ENCODE measurements at places on chromosomes 3 and 15.

GRCh38 chr15:63502137-63502766 lies 2.1 kb upstream of the USP3 start:
- no peak for DNase-seq

GRCh38 chr3:150494411-150494977 lies 51.8 kb downstream of the SERP1 start:
- no peak for DNase-seq

- DNase-seq: no peak
These were observed 67.2 kb downstream of the UMPS start for GRCh38 chr3:124797426-124797945.

DNA sequence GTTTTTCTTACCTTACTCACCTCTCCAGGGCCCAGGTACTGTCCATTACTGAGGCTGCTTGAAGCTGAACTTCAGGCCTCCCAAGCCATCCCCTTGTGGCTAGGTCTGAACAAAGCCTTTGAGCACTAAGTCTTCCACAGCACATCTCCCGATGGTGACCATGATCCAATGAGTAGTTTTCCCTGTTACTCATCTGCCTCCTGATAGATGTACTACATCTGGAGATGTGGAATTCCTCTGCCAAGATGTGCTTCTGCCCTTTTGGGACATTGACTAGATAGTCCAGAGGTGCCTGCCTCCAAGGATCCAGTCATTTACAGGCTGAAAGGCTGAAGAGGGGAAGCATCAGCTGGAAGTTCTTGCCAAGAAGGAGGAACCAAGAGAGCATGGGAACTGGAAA lies 28.9 kb upstream of the SLC35G2 start:
- DNase-seq: no peak

GRCh38 chr15:88106074-88106473 lies 150.5 kb downstream of the NTRK3 start:
- DNase-seq: no peak

- no peak for DNase-seq
These were observed 6.4 kb downstream of the C3orf52 start for GRCh38 chr3:112092496-112093179.

- no peak for DNase-seq
These were observed 43.6 kb upstream of the COL6A6 start for GRCh38 chr3:130473416-130473815.

GRCh38 chr3:51280176-51280575 lies 104.9 kb upstream of the MANF start:
- DNase-seq: no peak

GRCh38 chr3:168877899-168878298 lies 782.2 kb upstream of the GOLIM4 start:
- DNase-seq: no peak

- no peak for DNase-seq
These were observed 34.2 kb downstream of the APBA2 start for GRCh38 chr15:28919679-28920655.

DNA sequence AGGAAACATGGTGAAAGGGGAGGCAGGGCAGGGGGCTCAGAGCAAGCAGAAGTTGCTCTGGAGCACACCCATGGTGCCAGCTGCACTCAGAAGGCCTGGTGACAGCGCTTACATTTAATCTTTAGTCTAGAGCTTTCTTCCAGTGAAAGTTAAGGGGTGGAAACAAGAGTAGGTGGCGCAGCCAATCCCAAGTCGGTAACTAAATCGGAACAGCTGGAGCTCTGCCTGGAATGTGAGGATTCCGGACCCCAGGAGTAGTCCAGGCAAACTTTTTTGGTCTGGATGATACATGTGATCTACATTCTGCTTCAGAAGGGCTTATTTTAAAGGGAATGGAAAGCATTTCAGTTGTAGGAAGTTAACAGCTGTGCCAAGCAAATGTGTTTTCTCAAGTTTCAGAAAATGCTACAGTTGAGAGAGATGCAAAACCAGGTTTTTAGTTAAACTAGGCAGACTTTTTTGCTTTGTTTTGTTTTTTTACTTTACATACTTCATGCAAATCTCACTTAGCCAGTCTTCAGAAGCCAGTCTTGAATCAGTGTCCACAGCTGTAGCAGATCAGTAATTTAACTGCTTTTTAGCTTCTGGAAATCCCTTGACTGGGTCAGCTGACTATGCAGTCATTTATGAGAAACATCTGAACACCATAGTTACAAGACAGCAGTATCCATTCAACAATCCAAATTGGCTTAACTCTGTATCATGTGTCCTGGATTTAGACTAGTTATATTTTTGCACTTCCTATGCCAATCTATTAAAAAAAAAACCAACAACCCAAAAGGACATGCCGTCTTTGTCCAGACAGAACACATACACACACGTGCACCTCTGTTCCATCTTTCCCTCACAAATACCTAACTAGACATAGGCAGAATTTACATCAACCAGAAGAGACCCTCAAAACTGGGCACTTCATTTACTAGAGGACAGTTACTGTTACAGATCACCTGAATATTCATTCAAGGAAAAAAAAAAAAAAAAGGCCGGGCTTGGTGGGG lies 33.2 kb downstream of the ZNF106 start:
- no peak for DNase-seq

DNA sequence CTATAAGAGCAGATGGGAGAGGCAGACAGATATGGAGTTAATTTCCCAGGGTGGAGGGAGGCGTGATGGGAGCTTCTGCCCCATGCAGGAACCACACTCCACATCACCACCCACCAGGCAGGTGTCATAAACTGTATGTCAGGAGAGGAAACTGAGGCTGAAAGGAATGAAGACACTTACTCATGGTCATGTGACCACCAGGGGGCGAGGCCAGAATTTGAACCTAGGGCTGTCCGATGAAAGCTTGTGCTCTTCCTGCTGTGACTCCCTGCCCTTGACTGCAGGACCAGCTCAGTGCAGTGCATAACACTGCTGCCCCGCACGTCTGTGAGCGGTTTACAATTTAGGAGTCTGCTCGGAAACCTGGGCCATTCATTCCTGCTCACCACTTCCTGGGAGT lies 28.8 kb downstream of the NUP210 start:
- peak; percentile 10 for DNase-seq

DNA sequence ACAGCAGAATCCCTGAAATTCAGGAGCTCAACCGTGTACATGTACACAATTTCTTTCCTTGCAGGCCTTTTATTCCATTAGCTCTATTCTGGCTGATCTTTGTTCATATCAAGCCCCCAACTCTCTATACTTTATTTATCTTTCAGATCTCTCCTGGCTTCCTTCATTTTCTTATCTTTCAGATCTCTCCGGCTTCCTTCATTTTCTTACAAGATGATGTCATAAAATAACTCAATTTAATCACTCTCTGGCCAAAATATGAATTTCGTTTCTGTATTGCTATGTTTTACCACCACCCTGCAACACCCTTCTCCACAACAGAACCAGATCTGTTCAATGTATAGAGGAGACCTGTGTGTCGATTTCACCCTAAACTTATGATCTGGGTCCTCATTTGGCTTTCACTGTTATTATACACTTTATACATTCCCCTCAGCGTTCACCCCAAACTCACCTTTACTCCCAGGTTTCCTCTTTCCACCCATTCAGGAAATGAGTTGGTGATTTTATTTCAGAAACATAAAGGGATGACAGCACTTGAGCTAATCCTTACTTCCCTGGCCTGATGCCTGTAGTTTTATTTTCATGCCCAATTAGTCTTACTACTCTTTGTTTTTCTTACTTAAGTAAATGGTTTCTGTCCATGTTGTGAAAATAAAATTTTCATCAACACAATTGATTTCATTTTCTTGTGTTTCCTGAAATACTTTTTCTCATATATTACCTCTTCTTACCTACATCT lies 195.5 kb downstream of the BCHE start:
- no peak for DNase-seq

DNA sequence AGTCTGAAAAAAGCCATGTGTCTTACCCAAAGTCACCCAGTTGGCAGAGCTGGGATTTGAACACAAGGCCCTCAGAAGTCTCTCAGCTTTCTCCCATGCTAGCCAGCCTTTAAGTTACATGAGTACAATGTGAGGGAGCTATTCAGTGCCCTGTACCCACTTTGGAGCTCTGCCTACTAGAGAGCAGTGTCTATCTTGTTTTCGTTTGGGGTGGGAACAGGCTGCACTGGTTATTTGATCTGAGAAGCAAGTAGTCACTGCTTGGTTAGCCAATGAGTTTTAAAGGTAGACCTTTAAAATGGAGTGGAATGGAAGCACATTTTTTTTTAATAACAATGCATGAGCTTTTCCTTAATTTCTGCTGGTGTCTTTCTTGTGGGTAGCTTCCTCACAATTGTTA lies 231.1 kb upstream of the BHLHE40 start:
- DNase-seq: no peak

DNA sequence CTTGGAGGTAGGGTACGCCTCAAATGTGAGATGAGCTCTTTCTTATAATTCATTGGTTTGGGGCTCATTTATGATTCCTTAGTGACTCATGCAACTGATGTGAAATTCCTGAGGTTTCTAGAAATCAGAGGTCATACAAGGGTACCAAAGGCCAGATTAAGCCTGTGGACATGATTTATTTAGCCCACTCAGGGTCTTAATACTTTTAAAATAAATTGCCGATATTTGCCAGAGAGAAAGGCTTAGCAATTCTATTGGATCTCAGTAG lies 289.0 kb downstream of the NEK10 start:
- DNase-seq: no peak

DNA sequence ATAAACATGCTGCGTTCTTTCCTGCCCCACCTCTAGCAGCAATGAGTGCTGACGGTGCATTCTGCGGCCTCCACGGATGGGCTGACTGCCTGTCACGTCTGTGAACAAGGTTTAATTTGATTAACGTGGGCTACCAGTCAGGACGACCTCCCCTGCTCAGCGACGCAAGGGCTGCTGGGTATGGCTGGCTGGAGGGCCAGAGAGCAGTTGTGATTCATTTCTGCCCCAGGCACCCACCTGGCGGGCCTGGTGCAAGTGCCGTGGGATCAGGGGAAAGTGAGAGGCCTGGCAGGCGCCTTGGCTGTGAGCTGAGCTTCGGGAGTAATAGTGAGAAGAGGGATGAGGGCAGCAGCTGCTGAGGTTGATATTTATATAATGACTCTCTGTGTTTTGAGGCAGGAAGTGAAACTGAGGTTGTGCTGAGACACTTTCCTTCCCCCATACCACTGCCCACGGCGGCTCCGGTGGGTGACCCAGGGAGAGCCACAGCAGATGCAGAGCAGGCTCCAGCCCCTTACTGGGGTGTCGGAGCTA lies 190.4 kb upstream of the BCL6 start:
- no peak for DNase-seq

- no peak for DNase-seq
These were observed 176.5 kb downstream of the MBNL1 start for GRCh38 chr3:152445212-152445611.

DNA sequence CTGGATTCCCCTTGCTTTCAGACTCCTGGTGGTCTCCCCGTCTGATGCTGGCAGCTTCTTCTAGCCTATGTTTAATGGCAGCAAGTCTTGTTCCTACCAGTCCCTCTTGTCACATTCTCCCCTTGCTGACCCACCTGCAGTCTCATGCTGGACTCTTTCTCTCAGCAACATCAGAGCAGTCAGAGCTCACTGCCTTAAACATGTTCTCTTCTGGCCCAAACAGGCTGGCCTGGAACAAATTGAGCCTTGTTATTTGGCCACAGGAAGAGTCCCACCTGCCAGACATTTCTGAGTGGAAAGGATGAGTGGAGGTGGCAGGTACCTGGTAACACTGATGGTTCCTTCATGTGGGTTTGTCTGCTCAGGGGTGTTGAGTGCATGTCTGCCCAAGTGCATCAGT lies 59.2 kb upstream of the APEH start:
- no peak for DNase-seq

GRCh38 chr15:52018244-52018643 lies 775 bp upstream of the MAPK6 start:
- no peak for DNase-seq

- DNase-seq: no peak
These were observed 639 bp downstream of the SPICE1 start for GRCh38 chr3:113514265-113514769.

DNA sequence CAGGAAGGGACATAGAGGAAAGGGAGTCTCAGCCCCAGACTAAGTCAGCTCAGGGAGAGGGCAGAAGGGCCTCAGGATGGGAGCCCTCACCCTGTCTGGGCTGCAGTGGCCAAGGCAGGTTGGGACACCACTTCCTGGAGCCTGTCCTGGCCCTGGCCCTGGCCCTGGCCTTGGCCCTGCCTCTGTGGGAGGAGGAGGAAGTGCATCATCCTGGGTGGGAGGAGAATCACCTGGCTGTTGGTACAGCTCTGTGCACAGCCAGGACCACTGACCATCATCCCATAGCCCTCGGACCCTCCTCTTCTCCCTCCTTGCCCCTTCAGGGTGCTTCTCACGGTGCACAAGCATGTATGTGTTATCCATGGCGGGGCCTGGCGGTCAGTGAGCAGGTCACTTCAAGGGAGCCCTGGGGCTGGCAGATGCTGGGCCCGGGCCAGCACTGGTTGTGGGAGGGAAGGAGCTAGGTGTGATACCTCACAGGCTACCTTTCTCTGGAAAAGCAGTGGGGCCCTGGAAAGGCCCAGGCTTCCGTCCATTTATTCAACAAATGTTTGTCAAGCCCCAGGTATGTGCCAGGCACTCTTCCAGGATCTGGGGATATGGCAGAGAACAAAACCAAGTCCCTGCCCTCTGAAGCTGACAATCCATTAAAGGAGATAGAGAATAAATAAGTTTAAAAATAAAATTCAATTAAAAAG lies 8.2 kb upstream of the APEH start:
- no peak for DNase-seq

- no peak for DNase-seq
These were observed 2.0 kb upstream of the TRAT1 start for GRCh38 chr3:108820586-108820985.

DNA sequence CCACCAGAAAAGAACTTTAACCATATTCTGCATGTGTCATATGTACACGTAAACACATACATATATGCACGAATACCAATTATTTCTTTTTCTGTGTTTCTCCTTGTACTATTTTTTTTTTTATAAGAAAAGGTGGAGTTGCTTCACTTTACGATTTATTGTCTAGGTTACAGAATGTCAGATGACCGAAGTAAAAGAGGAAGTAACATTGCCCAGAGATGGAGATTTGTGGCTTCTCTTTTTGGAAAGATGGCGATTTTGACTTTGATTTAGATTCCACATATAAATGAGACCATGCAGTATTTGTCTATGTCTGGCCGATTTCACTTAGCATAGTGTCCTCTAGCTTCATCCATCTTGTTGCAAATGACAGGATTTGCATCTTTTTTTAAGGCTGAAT lies 293.1 kb downstream of the SV2B start:
- no peak for DNase-seq

GRCh38 chr3:85594676-85595075 lies 635.9 kb downstream of the CADM2 start:
- no peak for DNase-seq

DNA sequence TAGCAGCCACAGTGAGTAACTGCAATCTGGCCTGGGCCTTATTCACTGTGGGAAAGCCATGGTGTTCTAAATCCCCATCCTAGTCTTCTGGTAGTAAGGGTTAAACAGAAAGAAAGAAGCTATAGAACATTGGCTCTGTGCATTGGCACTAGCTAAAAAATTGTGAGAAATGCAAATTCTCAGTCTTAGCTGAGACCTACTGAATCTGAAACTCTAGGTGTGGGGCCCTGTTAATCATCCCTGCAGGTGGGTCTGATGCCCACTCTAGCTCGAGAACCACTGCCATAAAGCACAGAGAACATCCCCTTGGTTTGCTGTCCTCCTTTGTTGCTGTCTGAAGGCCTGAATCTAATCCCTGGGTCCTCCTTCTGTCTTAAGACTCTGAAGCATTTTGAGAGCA lies 59.3 kb downstream of the MEIS2 start:
- no peak for DNase-seq

GRCh38 chr3:66195347-66195783 lies 25.4 kb upstream of the SLC25A26 start:
- no peak for DNase-seq

- DNase-seq: no peak
These were observed 5.6 kb downstream of the CCDC9B start for GRCh38 chr15:40334941-40335795.

GRCh38 chr3:159800434-159801155 lies 188.0 kb upstream of the IL12A start:
- no peak for DNase-seq

Measured in effector CD8-positive, alpha-beta T cell (primary cell).